NCI-H748 treated with DMSO at 0.1 percent for 48 hours (cell line): ENCODE measurements at places on chromosomes 6 and 20.

GRCh38 chr20:1232286-1233111 is 6.7 kb downstream of the RAD21L1 start:
- no peak for DNase-seq

DNA sequence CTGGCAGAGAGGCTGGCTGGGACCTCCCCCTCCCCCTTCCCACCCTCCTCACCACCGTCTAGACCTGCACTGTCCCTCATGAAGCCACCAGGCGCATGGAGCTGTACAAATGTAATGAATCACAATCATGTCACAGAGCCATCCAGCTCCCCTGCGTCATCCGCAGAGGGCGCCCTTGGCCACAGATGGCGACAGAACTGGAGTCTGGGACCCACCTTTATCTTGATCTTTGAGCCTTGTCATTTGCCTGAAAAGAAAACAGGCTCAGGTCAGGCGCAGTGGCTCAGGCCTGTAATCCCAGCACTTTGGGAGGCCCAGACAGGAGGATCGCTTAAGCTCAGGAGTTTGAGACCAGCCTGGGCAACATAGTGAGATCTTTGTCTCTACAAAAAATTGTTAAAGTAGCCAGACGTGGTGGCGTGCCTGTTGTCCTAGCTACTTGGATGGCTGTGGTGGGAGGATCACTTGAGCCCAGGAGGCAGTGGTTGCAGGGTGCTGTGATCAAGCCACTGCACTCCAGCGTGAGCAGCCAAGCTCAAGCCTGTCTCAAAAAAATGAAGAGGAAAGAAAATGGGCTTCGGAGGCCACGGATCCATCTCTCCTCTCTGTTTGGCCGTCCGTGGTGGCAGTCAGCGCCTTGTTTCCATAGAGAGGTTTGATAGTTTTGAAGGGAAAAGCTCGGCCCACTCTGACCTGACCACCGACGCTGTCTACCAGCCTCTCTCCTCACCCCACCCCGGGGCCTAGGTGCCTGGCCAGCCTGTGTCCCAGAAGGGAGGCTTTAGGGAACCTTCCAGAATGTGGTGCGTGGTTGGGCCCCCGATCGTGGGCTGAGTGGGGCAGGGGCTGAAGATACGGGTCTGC is 6.2 kb downstream of the COL9A3 start:
- DNase-seq = no peak

DNA sequence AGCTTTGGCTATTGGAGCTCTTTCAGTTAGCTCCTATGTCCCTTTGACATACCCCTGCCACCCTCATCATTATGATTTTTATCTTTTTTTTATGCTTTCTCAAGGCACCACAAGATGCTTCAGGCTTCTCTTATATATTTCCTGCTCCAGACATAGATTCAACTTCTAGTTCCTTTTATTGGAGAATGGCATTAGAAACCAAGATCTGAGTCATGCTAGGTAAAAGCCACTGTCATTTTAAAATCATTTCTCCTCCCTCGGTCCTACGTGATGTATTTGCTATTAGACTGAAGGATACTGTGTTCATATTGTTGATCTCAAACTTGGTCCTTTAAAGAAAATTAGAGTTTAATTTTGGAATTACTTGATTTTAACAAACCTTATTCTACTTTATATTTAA is 8.3 kb downstream of the TENT5A start:
- no peak for DNase-seq

DNA sequence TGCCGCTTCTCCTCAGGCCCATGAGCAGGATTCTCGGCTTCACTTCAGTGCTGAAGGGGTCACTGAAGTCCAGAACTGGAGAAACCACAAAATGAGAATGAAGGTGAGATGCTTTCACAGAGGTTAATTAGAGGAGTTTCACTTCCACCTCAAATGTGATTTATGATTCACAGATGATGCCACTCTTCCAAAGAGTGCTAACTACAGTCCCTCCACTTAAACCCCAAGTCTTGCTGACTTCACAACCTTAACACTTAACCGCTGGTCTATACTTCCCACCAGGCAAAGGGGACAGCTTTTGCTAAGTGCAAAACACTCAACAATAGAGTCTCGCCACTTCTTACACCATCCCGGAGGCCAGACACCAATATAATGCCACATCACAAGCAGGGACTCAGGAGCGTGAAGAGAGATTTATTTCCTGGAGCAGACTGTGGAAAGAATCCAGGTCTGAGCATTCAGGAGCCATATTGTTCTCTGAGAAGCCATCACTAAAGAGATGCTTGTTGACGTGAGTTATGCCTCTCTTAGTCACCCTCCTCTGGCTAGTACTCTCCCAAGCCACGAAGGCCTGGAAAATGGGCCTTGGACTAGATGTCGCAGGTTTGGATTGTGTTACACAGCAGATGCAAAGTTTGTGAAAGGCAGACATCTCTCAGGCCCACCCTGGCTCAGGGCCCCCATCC is 24.4 kb downstream of the RRAGD start:
- no peak for DNase-seq

DNA sequence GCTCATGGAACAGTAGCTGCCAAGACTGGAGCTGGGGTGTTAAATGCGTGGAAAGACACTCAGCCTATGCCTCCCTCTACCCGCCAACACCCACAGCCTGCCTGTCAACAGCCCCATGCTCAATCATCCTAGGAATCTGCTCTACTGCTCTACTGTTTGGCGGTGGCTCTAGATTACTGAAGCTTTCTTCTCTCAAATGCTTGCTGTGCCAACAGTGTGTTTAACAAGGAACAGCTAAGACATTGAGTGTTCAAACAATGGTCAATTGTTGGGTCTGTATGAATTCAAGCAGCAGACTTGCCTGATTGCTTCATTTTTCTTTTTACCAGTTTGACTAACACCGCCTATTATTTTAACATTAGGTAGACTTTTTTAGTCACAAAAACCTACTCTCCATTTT is 258.6 kb downstream of the SOD2 start:
- DNase-seq = no peak

GRCh38 chr6:6005051-6006005 is 1.4 kb downstream of the NRN1 start:
- DNase-seq = no peak

DNA sequence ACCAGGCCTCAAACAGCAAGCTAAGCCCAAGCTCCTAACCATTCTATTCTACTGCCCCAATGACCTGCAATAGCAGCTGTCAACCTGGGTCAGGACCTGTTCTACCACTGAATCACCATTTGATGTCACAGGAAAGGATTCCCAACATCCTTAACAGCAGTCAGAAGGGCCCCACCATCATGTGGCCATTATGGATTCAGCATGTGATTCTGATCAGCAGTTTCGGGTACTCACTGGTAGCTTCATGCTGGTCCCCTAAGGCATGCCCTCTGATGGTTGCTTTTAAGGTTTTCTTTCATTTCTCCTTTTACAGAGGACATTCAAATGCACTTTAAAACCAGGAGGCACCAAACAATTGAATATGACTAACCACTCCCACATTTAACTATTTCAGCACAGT is 37.3 kb upstream of the MAP7 start:
- DNase-seq = no peak

GRCh38 chr20:25372584-25373336 is 17.9 kb downstream of the ABHD12 start:
- DNase-seq = no peak

DNA sequence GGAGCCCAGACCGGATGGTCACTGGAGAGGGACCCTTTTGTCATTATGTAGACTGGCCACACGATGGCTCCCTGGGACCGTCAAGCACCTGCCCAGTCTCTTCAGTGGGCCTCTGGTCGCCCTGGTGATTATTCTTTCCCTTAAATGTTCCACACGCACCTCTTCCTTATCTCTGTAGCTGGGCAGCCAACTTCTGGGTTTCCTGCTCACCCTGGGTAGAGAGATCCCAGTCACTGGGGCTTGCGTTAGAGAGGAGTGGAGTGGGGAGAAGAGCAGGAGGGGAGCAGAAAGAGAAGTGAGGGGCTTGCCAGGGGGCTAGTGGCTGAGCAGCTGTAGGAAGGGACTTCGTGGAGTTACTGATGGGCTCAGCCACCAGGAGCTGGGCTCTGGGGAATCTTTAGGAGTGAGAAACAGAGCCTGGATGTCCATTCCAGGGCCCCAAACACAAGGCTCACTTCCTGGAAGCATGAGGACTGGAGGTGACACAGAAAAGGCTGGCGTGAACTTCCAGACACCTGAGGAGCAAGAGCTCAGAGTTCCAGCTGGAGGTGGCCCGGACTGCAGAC is 150.1 kb downstream of the DHX35 start:
- peak; percentile 65 for DNase-seq

DNA sequence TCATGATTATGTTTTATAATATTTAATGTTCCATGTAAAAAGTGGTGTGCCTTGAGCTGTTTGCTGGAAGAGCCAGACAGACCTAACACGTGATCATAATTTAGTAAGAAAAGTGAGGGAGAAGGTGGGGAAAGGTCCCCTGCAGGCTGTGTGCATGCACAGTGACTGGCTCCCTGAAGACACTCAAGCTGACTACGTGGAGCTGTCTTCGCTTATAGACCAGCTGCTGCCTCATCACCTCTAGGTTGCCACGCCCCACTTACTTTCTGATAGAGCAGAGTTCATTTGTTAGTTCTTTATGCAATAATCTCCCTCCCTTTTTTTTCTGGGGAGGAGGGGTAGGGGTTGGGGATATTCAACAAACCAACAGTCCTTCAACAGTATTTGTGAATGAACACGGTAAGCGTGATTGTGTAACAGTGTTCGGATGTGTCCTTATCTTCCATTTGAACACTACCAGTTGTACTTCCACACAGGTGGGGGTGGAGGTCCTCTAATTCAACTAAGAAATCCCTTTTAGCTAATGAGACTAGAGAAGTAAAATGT is 157.3 kb downstream of the BACH2 start:
- DNase-seq = no peak

- DNase-seq = no peak
Measured at GRCh38 chr20:61046721-61047351, 205.2 kb upstream of the CDH4 start.

GRCh38 chr6:54846243-54846856 is at the start of gene FAM83B:
Gene FAM83B (plus strand): TSS chr6:54846771. CDS start chr6:54870247, 23,476 bp downstream.
- DNase-seq = peak; percentile 41

DNA sequence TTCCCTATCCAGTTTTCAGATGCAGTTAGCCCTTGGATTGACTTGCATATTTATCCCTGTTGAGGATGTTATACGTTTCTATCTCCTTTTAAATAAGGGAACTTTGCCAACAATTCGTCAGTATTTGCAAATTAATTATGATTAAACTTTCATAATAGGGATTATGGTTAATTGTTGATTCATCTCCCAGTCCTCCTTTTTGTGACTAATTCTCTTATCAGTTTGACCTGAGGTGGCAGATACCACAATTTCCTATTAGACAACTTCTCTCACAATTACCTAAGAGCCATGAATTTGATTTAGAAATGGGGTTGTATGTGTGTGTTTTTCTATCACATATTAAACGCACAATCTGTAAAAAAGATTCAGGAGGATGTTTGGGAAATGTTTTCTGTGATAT is 172.9 kb downstream of the LAMA2 start:
- no peak for DNase-seq

GRCh38 chr6:15493437-15494168 is 169.2 kb downstream of the DTNBP1 start:
- no peak for DNase-seq

GRCh38 chr6:33950891-33951889 is 147.4 kb upstream of the MLN start:
- DNase-seq = no peak

DNA sequence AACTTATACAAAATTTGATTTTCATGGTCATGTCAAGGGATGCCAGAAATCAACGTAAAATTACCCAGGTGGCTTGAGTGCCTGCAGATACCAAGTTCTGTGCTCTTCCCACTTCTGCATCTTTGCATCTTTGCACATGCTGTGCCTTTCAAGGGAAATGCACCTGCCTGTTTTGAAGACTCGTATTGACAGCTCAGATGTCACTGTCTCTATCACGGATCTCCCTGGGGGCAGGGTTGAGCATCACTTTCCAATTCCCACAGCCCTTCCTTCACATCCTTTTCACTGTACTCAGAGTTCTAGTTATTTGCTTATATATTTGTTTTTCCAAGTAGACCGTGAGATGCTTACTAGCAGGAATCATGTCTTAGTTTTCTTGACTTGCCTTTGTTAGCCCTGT is 274.2 kb downstream of the CDH26 start:
- DNase-seq = no peak

DNA sequence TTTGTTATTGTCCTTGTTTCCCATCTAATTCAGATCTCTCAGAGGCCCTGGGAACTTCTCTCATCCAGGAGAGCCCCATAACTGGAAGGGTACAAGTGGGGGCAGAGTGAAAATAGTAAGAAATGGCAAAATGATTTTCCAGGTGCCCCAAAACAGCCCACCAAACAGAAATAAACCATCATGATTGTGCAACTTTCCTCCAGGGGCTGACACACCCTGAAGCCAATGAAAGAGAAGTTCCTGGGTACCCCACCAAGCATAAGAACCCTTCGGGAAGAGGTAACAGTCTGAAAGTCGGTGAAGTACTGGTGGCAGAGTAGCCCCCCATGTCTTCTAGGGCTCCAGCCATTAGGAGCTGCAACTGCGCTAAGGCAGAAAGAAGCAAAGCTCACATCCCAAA is 282.0 kb downstream of the PTPRT start:
- DNase-seq = no peak

DNA sequence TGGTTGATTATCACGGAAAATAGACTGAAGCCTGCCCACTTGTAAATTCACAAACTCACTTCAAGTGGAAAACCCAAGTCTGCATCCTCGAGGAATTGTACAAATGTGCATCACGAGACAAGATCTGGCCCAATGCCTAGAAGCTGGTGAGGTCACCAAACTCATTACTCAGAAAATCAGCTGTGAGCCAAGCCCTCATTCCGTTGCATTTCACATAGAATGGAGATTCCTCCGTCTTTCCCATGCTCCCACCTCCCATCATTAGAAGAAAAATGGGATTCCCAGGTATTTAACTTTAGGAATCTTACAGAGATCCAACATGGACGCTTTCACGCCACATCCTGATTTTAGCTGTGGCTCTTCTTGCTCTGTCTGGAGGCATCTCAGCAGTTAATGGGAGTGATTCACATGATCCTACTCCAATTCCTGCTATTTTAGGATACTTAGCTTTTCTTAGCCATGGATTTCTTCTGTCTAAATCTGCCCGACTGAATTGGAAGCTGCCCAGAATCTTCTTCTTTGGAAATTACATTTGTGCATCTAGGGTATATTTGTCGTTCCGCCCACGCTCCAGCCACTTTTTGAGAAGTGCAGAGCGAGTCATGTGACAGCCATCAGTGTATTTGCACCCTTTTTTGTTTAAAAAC is 68.7 kb upstream of the STMND1 start:
- DNase-seq = no peak

DNA sequence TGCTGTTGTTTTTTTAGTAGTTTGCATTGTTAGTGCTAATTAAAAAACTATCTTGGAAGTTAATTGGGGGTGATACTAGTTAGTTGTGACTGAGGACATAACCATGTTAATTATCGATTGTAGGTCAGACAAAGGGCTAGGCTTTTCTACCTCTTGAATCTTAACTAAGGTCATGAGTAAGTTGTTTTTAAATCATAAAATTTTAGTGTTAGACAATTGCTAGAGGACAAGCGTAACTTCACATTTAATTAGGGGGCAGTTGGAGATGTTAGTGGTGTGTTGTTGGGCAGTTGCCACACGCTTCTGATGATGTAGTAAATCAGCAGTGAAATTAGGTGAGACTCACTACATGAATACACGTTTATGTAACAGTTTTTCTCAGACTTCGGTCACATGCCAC is 619.1 kb upstream of the FLRT3 start:
- DNase-seq = peak; percentile 47

GRCh38 chr6:156600678-156601077 is 176.5 kb upstream of the ARID1B start:
- DNase-seq = no peak
